ENCODE measurements at places on chromosomes 3 and 15. TPM values are rescaled to one million over a fixed set of nuclear protein-coding genes. Genes with fewer than 3 reads are reported as not detected.

DNA sequence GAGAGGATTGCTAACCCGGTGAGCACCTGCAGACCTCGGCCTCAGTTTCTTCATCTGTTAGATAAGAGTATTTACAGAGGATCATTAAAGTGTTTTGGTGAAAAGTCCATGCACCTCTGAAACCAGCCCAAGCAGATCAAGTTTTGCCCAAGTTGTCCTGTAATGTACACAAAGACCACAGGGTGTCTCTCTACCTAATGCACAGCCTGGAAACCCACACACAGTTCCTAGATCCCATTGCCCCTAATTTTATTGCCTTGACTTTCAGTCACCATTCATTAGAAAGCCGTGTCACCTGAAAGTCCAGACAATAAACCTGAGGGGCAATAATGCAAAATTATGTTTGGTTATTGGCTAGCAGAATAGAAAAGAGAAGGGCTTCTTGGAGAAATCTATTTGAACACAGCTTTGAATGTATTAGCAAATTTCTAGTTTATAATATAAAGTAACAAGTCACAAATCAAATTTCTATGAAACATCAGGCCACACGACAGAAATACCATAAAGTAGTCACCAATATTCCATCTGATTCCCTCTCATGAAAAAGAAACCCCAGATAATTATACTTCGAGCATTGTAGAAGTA lies 161.3 kb upstream of the SLC2A2 start:
- peak; percentile 62 for DNase-seq

Gene OXTR
- 3.9 TPM for total RNA-seq

DNA sequence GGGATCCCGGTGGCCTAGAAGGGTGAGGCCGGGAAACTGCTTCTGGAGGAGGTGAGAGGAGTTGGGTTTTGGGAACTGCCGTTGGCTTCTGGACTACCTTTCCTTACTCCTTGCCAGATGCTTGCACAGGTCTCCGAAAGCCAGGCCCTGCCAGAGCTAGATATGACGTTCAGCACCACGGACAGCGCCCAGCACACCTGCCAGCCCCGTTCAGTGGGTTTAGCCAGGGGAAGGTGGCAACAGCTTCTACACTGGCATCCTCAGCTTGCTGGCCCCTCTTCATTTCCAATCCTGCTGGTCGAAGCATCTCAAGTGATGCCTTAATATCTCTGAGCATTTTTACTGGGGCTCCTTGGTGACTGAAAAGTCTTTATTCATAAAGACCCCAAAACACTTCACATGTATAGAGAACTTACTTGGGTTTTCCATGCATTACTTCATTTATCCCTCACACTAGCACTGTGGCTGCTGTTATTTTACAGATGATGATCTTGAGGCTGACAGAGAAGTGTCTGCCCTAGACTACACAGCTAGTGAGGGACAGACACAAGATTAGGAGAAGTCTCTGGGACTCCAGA lies 21.9 kb downstream of the HCN4 start:
- DNase-seq = peak; percentile 90

GRCh38 chr3:10010878-10011465 lies 15.3 kb upstream of the FANCD2 start:
- DNase-seq = peak; percentile 97

Gene SETD2
- total RNA-seq = 35.4 TPM
